NCI-H1092 treated with DMSO at 0.1 percent for 48 hours (cell line): ENCODE measurements at places on chromosomes 2 and 18.

DNA sequence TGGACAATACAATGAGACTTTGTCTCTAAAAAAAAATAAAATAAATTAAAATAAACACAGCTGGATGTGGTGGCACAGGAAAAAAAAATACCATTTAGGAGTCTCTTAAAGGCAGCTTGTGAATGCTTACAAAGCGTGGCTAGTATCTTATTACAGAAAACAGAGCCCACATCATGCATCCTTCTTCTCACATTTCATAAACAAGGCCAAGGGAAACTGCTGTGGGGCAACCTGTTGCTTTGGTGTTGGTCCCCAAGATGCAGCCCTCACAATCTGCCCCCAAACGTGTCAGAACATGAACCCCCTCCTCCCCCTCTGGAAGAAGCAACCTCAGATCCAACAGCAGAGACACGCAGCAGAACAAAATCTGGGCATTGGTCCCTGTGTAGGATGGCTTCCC lies 2.6 kb downstream of the SLC14A1 start:
- DNase-seq: no peak

- DNase-seq: no peak
Measured at GRCh38 chr2:6972067-6972710, 55.0 kb downstream of the RNF144A start.

GRCh38 chr2:240480834-240481623 lies 45.6 kb downstream of the GPC1 start:
- no peak for DNase-seq

- DNase-seq: no peak
Measured at GRCh38 chr2:230914886-230915285, 10.2 kb downstream of the GPR55 start.

- no peak for DNase-seq
Measured at GRCh38 chr2:43400508-43400907, 174.1 kb upstream of the ZFP36L2 start.

DNA sequence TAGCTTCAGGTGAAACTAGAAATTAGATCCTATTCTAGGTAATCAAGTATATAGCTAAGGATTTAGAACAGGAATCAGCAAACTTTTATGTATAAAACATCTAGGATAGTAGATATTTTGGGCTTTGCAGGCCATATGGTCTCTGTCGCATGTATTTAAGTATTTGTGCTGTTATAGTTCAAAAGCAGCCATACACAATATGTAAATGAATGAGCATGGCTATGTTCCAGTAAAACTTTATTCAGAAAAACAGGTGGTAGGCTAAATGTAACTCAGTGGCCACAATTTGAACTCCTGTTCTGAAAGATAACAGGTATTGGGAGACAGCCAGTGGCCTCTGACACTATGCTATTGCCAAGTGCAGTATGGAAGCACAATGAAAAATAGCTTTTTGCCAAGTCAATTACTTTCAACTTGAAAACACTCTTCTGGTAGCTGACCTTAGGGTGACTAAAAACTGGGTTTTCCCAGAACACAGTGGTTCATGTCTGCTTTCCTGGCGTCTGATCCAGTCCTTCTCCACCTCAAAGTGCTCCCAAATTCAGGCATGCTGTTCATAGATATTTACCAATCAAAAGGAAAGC lies 304.7 kb upstream of the SYT4 start:
- DNase-seq: no peak
